ENCODE measurements at places on chromosomes 13 and 19. TPM values are rescaled to one million over a fixed set of nuclear protein-coding genes. Genes with fewer than 3 reads are reported as not detected.

OVOL3 gene
- not detected for total RNA-seq

CBLC gene
- total RNA-seq, result 49.5 TPM

PDE4C gene
- 3.0 TPM for total RNA-seq

TEX101 gene
- total RNA-seq, result not detected

MYO1F gene
- 20.6 TPM for total RNA-seq

FFAR1 gene
- total RNA-seq, result not detected

ZNF665 gene
- total RNA-seq, result 11.7 TPM

ZNF738 gene
- 12.2 TPM for total RNA-seq

ZNF226 gene
- total RNA-seq, result 30.8 TPM

NOVA2 gene
- 4.4 TPM for total RNA-seq

ZNF841 gene
- 38.7 TPM for total RNA-seq

CEACAM1 gene
- total RNA-seq, result 21.6 TPM

FAM98C gene
- total RNA-seq, result 23.8 TPM

ELANE gene
- 0.81 TPM for total RNA-seq

LILRB2 gene
- total RNA-seq, result 2.6 TPM

LRFN3 gene
- 9.6 TPM for total RNA-seq

PRSS57 gene
- total RNA-seq, result not detected

MRPL4 gene
- 65.3 TPM for total RNA-seq

- DNase-seq, result no peak
These were observed 5.2 kb downstream of the FRY start for GRCh38 chr13:32036757-32037156.

GRCh38 chr19:43462785-43463380 is 2.5 kb downstream of the LYPD3 start:
- no peak for DNase-seq

- DNase-seq, result no peak
These were observed 3.1 kb downstream of the TNFSF9 start for GRCh38 chr19:6533746-6534418.

GRCh38 chr13:49791315-49791710 is 1.2 kb downstream of the KPNA3 start:
- no peak for DNase-seq

DNA sequence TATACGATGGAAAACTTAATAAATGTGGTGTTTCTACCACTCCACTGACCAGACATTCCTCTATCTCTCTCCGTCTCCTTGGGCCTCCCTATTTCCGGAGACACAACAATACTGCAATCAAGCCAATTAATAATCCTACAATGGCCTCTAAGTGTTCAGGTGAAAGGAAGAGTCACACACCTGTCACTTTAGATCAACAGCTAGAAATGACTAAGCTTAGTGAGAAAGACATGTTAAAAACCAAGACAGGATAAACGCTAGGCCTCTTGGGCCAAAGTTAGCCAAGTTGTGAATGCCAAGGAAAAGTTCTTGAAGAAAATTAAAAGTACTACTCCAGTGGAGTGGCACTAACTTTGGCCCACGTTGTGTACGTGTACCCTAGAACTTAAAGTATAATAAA is 22.5 kb downstream of the ZDHHC20 start:
- DNase-seq, result no peak

- DNase-seq, result no peak
These were observed 83.6 kb upstream of the FARP1 start for GRCh38 chr13:98059276-98059675.

- no peak for DNase-seq
These were observed 601.3 kb upstream of the MIR17HG start for GRCh38 chr13:90746230-90746629.

- no peak for DNase-seq
These were observed 269.2 kb downstream of the KLF12 start for GRCh38 chr13:73865027-73865426.

DNA sequence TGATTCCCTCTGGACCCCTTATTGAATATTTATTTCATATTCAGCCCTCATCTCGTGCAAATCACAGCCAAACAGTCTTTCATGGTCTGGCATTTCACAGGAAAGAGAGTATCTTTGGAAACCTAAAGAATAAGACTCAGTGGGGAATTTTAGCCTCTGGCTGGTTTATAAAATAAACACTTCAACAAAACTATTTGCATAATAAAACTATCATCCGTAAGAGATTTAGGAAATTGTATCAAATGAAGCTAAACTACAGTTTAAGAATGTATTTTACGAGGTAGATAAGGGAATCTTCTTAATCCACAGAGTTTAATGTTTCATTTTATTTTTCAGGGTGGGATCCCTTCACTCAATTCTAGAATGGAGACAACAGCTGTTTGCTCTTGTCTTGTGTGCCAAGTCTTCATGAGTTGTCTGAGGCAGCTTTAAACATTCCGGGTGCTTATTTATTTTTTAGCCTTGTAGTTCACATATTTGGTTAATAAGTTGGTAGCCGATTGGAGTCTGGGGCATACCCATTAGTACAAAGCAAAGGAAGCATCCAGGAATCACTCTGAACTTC is 634.4 kb upstream of the KLF12 start:
- no peak for DNase-seq

DNA sequence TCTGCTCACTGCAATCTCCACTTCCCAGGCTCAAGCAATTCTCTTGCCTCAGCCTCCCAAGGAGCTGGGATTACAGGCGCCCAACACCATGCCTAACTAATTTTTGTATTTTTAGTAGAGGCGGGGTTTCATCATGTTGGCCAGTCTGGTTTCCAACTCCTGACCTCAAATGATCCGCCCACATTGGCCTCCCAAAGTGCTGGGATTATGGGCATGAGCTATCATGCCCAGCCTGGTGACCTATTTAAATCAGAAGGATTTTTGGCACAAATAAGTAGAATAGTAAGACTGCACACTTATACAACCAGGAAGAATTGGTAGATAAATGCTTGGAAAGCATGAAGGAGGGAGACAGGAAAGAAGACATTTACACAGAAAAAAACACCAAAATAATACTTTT is 53.4 kb upstream of the AKAP11 start:
- DNase-seq, result no peak

GRCh38 chr19:34475026-34475974 is 6.3 kb upstream of the WTIP start:
- no peak for DNase-seq

GRCh38 chr19:29897466-29897865 is 44.6 kb upstream of the URI1 start:
- no peak for DNase-seq

GRCh38 chr13:37014609-37015008 is 14.0 kb downstream of the EXOSC8 start:
- no peak for DNase-seq

DNA sequence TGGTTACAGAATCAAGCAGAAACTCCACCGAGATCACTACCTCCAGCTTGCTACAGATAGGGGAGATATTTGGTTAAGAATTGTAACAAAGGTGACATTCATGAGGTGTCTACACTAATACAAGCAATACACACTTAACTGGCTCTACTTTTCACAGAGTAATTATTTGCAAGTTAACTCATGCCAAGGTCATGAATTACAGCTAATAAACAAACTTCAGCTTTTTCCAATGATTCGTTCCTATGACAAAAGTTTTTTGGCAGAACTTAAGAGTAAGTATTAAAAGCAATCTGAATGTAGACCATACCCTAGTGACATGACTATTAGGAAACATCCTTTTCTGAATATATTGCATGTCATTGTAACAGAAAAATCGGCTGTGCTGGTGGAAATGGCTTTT is 72.1 kb downstream of the LHFPL6 start:
- DNase-seq, result no peak

DNA sequence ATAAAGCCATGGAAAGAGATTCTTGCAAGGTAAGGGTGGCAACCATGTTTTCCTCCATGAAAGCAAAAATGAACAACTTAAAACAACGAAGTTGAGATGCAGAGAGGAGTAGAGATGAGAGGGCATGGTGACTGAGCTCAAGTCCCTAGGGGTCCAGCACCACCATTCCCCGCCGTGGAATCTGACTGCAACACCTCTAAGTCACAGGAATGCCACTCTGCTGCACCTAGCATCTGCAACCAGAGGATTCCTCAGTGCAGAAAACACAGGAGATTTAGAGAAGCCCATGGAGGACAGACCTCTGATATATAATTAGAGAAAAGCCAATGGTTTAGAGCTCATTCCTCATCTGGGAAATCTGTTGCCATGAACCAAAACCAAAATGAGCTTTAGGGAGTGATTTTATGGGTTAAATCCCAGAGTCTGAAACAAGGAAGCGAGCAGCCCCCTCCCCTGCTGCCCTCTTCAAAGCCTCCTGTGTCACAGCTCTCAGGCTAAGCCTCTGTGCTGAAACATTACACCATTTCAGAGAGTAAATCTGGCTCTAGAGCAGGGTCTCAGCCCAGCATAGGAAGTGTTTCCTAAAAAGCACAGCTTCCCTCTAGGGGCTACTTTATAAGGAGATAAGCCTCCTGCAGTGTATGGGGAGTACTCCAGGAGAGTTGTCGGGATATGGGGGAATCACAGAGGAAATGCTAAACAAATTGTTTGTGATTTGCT is 1043.6 kb downstream of the UQCRFS1 start:
- no peak for DNase-seq

DNA sequence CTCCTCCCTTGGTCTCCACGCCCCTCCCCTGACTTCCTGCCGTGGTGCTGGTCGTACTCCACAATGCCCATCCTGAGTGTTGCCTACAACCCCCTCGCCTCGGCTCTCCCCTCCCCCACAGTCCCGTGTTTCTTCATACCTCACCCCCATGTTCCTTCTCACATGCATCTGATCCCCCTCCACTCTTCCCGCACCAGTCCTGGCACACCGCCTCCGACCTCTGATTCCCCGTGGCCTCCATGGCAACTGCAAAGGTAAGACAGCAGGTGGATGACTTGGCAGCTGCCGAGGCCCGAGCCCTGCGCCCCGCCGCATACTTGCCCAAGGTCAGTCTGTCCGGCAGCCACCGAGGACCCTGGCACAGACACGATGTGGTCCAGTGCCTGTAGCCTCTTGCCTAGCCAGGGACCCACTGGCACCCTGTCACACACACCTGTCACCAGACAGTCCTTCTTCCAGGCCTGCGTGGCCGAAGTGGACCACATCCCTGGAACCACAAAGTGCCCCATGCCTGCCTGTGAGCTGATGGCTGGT is 16.1 kb upstream of the SDHAF1 start:
- DNase-seq, result no peak

GRCh38 chr13:26456650-26457049 is 100.8 kb upstream of the WASF3 start:
- no peak for DNase-seq

DNA sequence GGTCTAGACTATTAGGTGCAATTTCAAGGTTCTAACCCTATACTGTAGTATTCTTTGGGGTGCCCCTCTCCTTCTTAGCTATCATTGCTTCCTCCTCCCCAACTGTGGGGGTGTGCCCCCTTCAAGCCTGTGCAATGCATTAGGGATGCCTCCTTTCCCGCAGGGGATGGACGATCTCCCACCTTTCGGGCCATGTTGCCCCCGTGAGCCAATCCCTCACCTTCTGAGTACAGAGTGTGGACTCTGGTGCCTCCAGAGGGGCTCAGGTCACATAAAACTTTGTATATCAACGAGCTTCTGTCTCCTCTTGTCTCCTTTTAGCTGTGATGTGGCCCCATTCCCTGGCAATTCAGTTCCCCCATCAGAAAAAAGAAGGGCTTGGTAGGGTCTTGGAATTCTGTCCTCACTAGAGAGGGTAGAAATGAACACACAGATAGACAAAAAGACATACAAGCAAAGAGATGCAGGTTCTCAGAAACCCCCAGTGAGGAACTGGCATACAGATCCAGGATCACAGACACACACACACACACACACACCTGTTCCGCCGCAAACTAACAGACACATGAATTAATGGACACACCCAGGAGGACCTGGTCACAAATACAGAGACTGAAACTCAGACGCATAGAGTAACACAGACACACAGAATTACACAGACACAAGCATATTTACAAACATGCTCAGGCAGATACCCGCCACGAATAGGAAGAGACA is 2.5 kb upstream of the HNRNPUL1 start:
- DNase-seq, result no peak

- no peak for DNase-seq
These were observed 15.9 kb downstream of the CYTH2 start for GRCh38 chr19:48484931-48485612.

DNA sequence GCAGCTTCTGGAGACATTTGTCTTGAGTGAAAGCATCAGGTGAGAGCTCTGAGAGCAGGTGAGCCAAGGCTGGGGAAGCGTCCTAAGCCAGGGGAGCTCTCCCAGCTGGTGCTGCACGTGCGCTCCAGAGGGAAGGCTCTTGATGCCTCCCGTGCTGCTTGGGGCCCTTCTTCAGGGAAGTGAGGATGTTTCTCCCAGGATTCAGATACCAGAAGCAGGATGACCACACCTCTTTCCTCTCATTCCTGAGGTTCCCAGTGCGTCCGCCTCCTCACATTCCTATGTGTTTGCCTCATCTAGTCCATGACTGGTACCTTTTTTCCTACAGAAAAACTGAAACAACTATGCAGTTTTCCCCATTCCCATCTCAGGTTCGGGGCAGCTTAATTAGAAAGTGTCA is 231.0 kb upstream of the IRS2 start:
- DNase-seq, result no peak

- DNase-seq, result no peak
These were observed 19.8 kb downstream of the UQCRFS1 start for GRCh38 chr19:29193155-29193554.

All from ureter (tissue), 1 donor.